ENCODE measurements at places on chromosomes 12 and 14.

- DNase-seq, result peak; percentile 41
Observed at GRCh38 chr12:54417712-54418440, 1.2 kb downstream of the ITGA5 start.

- peak; percentile 59 for DNase-seq
Observed at GRCh38 chr14:77024171-77024691, 4.3 kb downstream of the IRF2BPL start.

DNA sequence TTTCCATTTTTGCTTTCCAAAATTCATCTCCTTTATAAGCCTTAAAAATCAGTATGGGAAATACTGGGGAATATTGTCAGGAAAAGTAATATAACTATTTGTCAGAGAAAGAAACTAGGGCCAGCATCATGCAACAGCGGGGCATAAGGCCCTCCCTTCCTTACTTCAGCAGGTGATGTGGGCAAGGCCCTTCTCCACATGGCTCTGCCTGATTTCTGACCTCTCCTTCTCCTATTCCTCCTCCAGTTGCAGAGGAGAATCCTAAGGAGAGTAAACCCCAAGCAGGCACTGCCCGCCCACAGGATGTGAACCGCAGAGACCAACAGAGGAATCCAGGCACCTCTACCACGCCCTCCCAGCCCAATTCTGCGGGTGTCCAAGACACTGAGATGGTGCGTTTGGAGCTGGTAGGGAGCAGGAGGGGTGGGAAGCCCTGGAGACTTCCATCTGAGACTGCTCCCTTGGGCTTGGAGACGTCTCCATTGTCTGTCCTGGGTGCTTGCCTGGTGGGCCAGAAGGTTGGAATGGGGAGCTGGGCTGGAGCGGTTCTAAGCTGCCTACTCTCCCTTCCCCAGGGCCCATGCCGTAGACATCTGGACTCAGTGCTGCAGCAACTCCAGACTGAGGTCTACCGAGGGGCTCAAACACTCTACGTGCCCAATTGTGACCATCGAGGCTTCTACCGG is 2.7 kb upstream of the SOAT2 start:
- DNase-seq, result no peak

GRCh38 chr12:68439368-68440045 is 107.3 kb upstream of the MDM1 start:
- DNase-seq, result no peak

- DNase-seq, result no peak
Observed at GRCh38 chr14:70666361-70666686, 24.6 kb downstream of the TTC9 start.

GRCh38 chr12:31510034-31510433 is 80.9 kb downstream of the DENND5B start:
- DNase-seq, result no peak

GRCh38 chr12:75471902-75472890 is 8.4 kb upstream of the GLIPR1 start:
- DNase-seq, result no peak

DNA sequence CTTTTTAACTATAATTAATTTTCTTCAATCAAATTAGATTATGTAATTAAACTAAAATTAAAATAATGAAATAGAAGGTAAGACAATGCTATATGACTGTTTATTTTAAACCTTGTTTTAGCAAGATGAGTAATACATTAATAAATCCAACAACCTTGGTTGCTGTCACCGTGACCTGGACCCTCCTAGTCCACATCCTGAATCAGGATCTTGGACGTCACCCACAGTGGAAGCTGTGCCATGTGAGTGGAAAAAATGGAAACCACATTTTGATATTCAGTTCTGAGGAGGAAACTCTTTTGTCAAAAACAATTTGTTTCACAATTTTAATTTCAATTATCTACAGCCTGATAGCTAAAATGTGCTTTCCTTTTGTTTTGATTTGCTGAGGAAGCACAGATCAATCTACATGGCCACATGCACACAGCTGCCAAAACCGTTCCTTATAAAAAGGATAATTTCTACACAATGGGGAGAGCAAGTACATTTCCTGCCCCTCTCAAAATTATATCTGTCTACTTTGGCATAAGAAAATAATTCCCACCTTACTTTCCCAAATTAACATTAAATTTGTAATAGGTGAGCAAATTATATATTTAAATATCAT is 255.5 kb downstream of the RASSF9 start:
- DNase-seq, result no peak

GRCh38 chr12:105116969-105117368 is 9.4 kb downstream of the WASHC4 start:
- no peak for DNase-seq

DNA sequence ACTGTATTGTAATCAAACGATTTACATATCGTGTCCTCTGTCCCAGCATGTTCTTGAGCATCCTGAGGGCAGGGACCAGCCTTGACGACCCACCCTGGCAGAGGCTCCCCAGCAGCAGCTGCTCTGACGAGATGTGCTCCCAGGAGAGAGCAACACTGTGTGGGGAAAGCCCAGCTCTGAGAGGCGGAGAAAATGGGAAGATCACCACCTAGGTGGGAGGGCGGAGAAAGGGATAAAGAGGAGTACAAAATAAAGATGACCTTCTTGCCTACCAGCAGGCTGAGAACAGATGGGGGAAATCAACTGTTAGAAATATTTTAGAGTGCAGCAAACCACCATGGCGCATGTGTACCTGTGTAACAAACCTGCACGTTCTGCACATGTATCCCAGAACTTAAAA is 71.5 kb upstream of the CAPRIN2 start:
- no peak for DNase-seq

DNA sequence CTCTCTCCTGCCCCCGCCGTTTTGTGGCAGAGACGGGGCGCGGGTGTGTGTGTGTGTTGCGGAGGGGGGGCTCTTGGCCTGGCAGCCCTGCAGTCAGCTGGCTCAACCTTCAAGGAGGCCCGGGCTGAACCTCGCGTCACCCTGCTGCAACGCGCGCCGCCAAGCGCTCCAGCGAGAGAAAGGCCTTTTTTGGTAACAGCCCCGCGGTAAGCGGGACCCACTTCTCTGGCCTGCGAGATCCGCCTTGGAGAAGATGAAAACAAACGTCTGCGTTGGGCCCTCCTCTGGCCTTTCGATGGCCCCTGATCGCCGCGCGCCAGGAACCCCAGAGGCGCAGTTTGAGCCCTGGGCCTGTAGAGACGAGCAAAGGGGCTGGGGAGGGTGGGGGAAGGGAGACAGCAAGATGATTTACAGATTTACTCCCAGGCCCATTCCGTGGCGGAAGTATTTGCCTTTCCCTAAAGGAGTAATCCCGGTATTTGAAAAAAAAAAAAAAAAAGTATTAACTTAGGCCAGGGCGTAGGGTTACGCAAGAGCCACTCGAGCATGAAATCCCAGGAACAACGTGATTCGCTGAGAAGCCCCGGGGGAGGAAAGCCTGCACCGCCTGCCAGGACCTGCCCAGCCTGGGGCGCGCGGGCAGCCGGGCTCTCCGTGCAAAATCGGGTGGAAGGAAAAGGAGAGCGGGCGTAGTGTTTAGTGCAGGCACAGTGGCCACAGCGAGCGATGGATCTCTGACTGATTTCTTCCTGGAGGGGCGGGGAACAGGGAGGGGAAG is 4.5 kb upstream of the IRF2BPL start:
- peak; percentile 79 for DNase-seq

- no peak for DNase-seq
Observed at GRCh38 chr14:85701763-85702162, 171.8 kb downstream of the FLRT2 start.

DNA sequence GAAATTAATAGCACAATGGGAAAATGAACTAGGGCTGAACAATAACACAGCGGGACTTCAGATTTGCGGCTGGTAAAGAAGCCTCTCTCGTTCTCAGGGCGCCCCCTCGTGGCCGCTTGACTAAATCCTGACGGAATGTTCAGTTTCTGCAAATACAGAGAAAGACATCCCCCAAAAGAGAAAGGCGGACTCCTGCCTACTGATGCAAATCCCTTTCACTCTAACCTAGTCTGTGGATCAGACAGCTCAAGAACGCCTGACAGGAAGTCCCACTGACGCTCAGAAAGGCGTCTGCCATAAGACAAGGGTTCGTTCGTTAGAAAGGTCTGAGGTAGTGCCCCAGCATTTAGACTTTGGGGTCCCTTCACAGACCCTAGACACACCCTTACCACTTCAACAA is 2.5 kb downstream of the NUAK1 start:
- DNase-seq, result peak; percentile 73

DNA sequence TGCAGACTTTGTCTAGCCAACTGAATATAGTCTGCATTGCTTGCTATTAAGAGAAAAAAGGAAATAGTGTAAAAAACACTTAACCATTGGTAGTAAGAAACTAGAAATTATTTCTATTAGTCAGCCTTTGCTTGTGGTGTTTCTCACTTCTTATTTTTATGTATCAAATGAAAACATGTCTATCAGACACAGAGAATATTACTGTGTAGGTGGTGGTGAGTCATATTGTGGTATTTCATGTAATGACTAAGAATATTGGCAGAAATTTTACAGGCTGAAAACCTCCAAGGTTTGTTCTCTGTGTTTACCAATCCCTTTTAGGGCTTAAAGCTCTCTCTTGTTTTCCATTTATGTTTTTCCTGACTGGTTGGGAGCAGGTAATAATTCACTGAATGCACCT is 87.2 kb downstream of the DAAM1 start:
- DNase-seq, result no peak

DNA sequence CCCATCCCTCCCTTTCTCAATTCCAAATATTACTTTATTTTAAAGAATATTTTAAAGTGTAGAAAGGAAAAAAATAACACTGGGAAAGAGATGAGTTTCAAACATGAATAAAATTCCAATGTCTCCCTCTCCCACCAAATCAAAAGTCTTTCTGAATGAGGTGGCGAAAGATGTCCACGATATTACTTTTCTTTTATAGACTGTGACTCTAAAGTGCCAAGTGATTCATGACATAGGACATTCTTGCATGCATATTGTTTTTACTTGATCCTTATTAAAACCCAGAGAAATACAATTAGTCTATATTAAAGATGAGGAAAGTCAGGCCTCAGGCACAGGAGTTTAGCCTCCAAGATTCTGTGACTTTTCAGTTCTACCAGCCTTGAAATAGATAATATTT is 16.0 kb upstream of the LUM start:
- DNase-seq, result no peak

GRCh38 chr12:47837190-47838171 is 17.8 kb upstream of the HDAC7 start:
- DNase-seq, result peak; percentile 75

DNA sequence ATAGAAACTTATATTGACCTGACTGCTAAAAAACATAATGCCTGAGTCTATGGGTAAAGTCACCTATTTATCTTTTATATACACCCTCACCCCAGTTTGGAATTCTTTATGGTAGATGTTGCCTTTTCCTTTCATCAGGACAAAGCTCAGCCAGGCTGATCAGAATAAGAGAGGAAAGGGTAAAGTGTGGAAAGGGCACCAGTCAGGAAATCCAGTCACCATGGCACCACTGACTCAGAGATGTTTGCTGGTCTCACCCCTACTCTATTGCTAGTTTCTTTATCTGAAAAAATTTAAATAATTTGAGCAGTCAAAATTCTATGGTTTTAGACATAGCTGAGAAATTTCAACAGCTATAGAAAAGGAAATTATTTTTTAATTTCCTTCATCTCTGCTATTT is 49.2 kb upstream of the SSTR1 start:
- DNase-seq, result no peak

DNA sequence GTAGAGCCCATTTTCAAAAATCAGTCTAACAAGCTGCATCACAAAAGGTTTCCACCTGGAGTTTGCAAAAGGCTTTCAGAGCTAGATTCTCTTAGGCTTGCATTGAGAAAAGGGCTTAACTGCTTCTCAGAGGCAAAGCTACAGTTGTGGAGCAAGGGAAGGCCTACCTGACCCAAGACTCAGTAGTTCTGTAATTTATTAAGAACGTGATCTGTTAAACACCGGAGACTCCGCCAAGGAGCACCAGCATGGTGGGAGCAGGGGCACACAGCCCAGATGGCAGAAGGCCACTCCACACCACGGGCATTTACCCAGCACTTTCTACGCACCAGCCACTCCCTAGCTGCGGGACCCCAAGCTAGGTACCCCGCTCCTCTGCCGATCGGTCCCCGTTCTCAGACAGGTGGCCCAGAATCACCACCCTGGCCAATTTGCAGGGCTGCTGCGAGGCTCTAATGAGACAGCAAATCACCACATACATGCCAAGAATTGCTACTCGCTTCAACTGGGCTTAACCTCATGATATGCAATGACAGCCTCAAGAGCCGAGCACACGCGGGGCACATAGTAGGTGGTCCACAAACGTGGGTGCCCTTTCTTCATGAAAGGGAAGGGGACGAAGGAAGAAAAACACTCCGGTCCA is 1.5 kb downstream of the ITPK1 start:
- peak; percentile 28 for DNase-seq

- DNase-seq, result no peak
Observed at GRCh38 chr12:114916541-114916940, 232.6 kb upstream of the TBX3 start.

DNA sequence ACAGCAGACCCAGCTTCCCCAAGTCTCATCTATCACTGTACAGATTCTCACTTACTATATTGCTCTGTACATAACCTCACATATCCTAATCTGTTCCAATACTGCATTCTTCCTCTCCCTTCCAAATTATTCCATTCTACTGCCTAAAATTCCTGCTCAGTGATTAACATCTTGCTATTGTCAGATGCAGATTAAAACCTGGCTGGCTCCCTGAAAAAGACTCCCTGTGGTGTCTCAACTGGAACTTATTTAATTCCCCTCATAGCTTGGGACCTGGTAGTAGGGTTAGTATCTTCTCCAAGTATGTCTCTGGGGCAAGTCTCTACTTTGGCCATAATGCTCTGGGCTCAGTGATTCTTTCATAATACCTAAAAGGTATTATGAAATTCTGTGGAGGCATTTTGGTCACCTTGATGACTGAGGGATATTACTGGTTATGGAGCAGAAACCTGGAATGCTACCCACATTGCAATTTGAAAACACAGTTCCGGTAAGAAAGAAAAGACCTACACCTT is 55.8 kb downstream of the PAWR start:
- no peak for DNase-seq

- no peak for DNase-seq
Observed at GRCh38 chr12:67919406-67919805, 69.8 kb upstream of the IFNG-AS1 start.

- DNase-seq, result no peak
Observed at GRCh38 chr12:96774496-96775256, 132.4 kb upstream of the NEDD1 start.

DNA sequence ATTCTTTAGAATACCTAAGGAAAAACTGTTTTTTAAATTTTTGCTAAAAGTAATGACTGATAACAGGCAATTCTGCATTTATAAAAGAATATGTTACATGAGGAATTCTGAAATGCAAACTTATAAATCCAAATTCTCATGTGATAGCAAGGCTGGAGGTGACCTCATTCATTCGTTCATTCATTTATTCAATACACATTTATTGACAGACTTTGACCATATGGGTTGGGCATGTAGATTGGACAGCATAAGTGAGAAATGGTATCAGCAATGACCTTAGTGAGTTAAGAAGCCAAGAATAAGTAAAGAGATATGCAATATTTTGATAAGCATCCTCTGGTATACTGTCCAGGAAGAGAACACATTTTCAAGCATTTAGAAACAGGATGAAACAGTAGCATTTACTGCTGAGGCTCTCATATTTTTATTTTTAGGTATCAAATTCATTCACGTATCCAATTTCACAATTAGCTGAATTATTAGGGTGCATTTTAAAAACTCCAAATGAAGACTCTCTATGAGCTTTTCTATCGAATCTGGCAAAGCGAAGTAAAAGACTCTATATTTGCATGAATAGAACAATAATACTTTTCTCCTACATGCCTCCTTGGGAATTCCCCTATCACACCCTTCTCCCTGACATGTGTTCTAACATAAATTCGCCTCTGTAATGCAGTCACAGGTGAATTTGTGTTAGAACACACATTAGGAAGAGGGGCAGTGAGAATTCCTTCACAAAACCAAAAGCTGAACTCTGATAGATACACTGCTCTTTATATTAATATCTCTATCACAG is 49.9 kb downstream of the PEBP1 start:
- DNase-seq, result no peak

Measured in activated T-cell treated with anti-CD3 and anti-CD28 coated beads, Interleukin-2, amount 50 U/mL, for 1 hour (primary cell).